Hypothalamus (tissue), 51 donors: ENCODE measurements at places on chromosomes 6 and 20.
A peak's percentile ranks its signal among the peaks of the same experiment; 100 is the strongest.

DNA sequence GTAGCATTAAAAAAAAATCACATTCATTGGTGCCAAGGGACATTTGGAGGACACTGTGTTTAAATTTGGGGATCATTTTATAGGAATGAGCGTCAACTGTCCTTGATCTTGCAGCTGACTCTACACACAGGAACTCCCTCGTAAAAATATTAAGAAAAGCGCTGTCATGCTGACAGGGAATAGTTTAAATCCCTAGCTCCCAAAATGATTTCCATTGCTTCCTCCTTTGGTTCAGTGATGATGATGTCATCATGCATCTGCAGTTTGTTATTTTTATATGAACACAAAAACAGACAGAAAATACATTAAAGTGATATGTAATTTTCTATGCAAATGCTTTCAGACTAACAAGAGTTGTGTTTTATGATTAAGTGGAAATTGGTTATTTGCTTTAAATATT, 275.6 kb downstream of the BTBD9 start:
- no peak for DNase-seq

GRCh38 chr20:36097337-36098151, 57.0 kb upstream of the EPB41L1 start:
- DNase-seq: no peak

DNA sequence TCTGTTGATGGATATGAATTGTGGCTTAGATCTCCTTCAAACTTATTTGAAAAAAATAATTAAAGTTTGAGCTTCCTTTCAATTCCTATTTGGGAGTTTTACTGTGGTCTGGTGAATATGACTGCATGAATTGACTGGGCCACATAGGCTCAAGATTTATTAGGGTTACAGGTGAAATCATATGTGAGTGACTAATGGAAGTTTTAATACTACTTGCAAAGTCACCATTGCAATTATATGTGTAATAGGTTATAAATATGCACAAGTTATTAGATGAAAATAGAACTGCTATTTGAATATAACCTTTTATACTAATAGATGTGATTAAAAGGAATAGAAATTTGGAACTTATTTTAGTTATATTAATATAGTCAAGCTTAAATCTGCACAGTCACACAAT, 712.1 kb upstream of the MMS22L start:
- no peak for DNase-seq

DNA sequence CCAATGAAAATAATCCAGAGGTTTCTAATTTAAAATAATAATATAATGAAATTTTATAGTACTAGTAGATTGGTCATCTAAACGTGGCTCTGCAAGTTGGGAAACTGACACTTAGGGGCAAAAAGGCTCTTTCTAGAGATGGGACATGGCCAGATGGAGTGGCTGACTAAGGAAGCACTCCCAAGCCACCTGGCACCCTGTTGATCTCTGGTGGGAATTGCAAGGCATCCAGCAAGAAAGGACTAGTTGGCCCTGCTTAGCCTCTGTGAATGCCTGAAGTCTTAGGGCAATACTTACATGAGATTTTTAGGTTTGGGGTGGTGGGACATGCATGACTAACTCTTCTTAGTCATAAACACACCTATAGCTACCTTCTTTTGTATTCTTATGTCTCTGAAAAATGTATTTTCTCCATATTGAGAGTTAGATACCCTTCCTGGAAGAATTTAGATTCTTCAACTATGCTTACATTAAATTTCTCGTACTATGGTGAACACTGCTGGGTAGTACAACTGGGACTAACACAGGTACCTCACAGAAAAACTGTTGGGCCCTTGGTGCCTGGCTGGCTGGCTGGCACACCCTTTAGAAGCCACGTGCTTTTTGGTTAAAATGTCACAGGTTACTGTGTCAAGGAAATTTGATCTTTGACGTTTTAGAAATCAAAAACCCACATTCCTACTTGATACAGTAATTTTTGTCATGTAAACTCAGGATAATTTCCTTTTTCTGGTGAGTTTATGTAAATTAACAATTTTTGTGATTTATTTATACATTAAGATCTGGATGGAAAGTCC, 25.0 kb upstream of the SH3BGRL2 start:
- no peak for DNase-seq

GRCh38 chr6:126890055-126890454, 228.4 kb upstream of the RSPO3 start:
- DNase-seq: no peak

DNA sequence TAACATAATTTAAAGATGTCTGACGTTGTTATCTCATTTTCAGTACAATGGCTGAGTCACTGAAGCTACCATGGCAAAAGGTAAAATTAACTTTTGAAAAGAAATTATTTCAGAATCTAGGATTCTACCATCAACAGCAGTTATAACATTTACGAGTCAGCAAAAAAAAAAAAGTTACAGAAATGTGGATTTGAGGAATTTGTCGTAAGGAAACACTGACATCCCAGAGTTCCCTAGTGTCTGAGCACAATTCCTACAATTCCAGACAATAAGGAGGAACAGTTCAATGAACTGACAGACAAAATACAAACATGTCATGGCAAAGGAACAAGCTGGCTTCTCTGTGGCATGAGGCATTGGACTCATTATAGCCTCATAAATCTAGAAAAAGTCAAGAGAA, 19.1 kb downstream of the ABRACL start:
- no peak for DNase-seq

- DNase-seq: no peak
Observed at GRCh38 chr6:4611429-4612129, 164.6 kb upstream of the CDYL start.

DNA sequence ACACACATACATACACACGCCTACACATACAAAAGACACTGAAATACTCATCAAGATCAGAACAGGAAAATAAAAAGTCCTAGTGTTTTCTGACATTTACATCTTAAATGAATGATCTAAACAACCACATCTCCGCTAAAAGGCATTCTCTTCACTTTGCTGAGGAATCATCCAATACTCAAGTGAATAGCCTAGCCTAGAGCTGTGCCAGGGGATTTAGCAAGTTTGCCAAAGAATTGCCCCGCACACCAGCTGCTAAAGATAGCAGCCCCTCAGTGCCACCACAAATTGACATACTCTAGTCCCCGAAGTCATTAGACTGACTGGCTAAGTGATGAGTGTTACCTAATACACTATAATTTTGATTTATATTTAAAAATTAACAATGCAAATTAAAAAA, 246.8 kb upstream of the POU3F2 start:
- no peak for DNase-seq

DNA sequence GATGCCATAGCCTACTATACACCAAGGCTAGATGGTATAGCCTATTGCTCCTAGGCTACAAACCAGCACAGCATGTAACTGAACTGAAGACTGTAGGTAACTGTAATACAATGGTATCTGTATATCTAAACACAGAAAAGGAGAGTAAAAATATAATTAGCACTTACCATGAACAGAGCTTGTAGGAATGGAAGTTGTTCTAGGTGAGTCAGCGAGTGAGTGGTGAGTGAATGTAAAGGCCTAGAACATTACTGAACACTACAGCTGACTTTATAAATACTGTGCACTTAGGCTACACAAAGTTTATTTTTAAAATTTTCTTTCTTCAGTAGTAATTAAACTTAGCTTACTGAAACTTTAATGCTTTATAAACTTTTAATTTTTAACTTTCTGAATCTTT, 129.5 kb downstream of the BTBD9 start:
- no peak for DNase-seq

- no peak for DNase-seq
Observed at GRCh38 chr6:120534954-120535353, 799.3 kb downstream of the TBC1D32 start.

DNA sequence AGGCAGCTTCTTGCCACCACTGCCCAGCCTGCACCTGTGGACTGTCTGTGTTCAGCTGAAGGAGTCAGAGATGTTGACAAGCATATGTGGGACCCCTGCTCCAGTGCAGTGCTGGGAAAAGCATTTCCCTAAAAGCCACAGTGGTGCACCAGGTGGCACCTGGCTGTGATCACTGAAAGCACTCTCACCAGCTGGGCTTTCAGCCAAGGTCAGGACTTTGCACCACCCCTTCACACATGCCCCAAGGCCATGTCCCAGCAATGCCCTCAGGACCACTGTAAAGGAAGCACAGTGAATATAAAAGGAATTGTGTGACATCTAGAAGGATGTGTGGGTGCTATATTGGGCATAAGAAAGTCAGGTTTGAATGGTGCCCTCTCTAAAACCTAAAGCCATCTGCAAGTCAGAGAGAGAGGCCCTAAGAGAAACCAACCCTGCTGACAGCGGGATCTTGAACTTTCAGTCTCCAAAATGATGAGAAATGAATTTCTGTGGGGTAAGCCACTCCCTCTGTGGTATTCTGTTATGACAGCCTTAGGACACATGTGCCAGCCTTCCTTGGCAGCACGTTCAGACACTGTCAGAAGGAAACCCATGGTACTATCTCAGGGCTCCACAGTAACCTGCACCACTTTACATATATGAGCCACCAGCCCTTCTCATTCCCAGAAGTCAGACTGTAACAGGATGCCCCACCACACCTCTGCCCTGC, 30.7 kb downstream of the CBLN4 start:
- DNase-seq: no peak

GRCh38 chr6:83511901-83512681, at the start of gene PRSS35:
Gene PRSS35 (plus strand): TSS chr6:83512534. CDS start chr6:83523442, 10,908 bp downstream.
- DNase-seq: peak; percentile 4

GRCh38 chr20:32457479-32457986, 99.4 kb downstream of the ASXL1 start:
- DNase-seq: peak; percentile 44

GRCh38 chr6:56963043-56963442, 8.1 kb downstream of the BEND6 start:
- DNase-seq: no peak

- no peak for DNase-seq
Observed at GRCh38 chr20:48823960-48824498, 3.8 kb downstream of the PREX1 start.

DNA sequence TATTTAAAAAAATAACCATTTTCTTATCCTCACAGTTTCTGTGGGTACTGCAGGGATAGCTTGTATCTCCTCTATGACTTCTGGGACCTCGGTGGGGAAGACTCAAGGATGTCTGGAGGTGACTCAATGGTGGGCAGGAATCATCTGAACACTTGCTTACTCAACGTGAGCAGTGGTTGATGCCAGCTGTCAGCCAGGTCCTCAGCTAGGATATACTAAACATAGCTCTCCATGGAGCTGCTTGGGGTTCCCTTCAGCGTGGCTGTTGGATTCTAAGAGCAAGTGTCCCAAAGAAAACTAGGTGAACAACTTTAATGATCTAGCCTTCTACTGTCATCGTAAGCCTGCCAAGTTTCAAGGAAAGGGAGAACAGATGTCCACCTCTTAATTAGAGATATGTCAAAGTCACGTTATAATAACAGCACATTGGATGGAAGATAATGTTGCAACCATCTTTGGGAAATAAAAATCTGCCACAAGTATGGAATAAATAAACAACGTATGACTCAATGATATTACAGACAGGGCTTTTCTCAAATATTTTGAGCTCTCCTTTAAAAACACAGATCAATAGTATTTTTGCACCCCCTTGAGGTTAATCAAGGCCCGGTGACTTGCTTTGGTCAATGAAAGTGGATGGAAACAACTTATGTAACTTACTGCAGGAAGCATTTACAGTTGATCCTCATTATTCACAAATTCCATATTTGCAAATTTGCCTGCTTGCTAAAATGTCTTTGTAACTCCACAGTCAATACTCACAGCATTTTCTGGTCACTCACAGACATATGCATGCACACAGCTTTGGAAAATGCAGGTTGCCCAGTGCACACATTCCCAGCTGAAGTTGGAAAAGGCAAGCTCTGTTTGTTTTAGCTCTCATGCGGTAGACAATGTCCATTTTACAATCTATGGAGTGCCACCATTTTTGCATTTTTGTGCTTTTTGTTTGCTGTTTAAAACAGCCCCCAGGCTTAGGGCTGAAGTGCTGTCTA, 6.6 kb upstream of the HEBP2 start:
- DNase-seq: no peak

- no peak for DNase-seq
Observed at GRCh38 chr6:38776515-38776914, 61.4 kb downstream of the DNAH8 start.

GRCh38 chr20:51309128-51309527, 233.4 kb downstream of the NFATC2 start:
- no peak for DNase-seq

DNA sequence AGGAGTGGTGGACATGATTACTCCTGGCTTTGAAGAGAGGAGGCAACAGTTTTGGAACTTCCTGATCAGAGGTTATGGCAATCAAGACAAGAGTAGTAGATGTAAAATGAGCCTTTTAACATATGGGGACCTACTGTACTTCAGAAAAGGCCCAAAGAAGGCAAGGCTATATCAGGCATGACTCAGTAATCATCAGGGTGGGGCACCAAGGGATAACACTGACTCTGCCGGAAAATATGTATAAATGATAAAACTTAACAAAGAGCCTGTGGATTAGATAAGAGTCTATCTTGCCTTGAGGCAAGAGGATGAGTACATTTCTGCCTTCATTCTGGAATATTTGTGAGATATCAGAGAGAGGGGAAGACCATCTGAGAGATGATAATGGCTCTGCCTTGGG, 1389.9 kb upstream of the MAP3K7 start:
- no peak for DNase-seq

- no peak for DNase-seq
Observed at GRCh38 chr6:1802491-1803395, 193.0 kb downstream of the FOXC1 start.

DNA sequence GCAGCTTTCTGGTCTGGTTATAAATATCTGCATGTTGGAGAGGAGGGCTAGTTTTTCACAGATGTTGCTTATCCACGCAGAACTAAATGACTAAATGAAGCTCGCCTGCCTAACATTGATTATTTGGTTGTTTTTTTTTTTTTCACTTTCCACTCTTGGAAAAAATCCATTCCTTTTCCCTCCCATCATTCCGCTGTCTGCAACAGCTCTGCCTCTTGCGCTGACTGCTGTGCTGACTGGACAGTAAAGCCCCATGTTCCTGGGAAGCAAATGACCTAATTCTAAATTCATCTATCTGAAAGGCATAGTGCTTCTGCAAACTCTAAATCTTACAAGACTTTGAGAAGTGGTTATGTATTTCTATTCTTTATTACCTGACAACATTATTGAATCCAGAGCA, 255.5 kb upstream of the PLN start:
- no peak for DNase-seq

DNA sequence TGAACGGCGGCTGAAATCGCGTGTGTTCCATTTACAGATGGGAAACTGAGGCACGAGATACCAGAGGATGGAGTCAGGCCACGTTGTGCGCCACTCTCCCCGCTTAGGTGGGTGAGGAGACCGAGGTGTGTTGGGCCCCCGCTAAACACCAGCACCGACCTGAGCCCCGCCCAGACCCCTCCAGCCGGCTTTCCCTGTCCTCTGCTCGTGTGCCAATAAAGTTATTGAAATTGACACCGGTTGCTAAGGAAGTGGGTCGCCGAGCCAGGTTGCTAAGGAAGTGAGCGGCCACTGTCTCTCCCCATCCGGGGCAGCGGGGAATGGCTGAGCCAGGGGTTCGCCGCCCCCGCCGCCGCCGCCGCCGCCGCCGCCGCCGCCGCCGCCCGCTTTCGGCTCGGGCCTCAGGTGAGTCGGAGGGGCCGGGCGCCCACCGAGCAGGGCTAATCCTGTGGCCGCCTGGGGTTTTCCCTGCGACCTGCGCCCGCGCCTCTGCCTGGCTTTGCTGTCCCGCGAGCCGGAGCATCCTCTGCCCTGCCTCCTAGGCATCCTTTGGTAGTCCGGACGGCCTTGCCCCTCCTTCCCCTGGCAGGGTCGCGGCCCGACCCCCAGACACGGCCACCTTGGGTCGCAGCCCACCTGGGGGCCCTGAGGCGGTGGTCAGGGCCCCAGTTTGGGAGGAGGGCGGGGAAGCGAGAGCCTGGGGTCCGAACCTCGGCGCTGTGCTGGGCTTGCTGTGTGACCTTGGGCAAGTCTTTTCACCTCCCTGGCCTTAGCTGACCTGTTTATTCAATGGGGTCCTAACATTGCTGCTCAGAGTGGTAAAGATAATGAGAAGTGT, at the start of gene KIF3B:
Gene KIF3B (plus strand): TSS at position 291 of the 838 bp plus-strand sequence. CDS start 32,127 bp downstream, outside the sequence.
- peak; percentile 23 for DNase-seq
